Type B pancreatic cell (in vitro differentiated cells): ENCODE measurements at places on chromosomes 5 and 9. TPM values are rescaled to one million over a fixed set of nuclear protein-coding genes. Genes with fewer than 3 reads are reported as not detected.

DNA sequence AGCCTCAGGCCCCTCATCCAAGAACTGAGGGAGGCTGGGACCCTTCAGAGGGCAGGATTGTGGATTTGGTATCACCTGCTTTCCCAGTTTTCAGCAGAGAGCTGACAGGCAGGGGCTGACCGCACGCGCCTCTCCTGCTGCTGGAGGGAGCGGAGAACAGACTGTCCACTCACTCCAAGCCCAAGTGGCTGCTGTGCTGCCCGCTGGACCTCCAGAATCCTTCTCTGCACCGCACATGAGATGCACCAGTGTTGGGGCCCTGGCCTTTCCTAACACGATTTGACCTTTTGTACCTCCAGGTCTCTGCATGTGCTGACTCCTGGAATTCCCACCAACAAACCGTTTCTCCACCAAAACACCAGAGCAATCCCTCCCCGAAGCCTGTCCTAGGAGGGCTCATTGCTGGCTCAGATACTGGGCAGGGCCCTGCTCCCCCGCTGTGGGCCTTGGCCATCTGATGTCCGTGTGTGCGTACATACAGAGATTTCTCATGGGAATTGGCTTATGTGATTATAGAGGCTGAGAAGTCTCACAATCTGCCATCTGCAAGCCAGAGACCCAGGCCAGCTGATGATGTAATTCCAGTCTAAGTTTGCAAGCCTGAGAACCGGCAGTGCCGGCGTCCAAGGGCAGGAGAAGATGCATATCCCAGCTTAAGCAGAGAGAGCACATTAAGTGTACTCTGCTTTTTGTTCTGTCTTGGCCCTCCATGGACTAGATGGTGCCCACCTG is 141.7 kb downstream of the GADD45G start:
- H3K36me3 ChIP-seq = no peaks in the 10 kb centered on the region
- DNase-seq = no peak
- H3K4me1 ChIP-seq = peaks cover 38% of the 10 kb centered on the region
- H3K27ac ChIP-seq = no peak overlapping the region
- no peaks in the 10 kb centered on the region for H3K27me3 ChIP-seq

The FCN2 gene
- total RNA-seq = not detected in 2 replicates

DNA sequence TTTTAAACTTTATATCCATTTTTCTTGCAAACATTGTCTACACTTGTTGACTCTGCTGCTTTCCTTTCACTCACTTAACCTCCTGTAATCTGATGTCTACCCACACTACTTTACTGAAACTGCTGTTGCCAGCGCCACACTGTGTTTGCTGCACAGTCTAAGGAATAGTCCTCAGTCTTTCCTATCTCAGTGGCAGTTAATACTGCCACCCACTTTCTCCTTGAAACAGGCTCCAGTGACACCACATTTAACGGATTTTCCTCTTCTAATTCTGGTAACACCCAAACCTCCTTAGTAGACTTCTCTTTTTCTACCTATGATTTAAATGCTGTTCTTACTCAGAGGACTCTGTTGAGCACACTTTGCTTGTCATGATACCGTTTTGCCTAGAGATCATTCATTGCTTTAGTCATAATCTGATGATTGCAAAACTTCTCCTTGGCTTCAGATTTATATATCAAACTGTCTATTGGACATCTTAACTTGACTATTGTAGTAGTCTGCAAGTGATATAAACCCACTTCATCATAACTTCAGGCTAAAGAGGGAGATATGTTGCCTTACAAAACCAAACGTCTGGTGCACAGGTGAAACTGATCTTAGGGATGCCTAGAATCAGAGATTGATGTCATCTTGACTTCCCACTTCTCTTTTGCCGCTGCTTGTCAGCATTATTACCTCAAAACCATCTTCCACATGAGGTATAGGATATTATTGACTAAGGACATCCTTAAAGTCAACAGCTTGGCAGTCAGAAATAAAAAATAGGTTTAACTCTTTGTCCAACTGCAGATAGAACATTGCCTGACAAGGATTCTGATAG is 94.1 kb downstream of the CDC42SE2 start:
- no peaks in the 10 kb centered on the region for H3K27me3 ChIP-seq
- no peak overlapping the region for H3K4me3 ChIP-seq
- no peak overlapping the region for H3K27ac ChIP-seq

GRCh38 chr5:68187268-68188055 is 28.1 kb upstream of the PIK3R1 start:
- H3K4me3 ChIP-seq = peak overlapping the region; percentile 65
- peaks cover 22% of the 10 kb centered on the region for H3K4me1 ChIP-seq
- DNase-seq = no peak
- H3K36me3 ChIP-seq = no peaks in the 10 kb centered on the region
- peaks cover 19% of the 10 kb centered on the region for H3K27me3 ChIP-seq
- peak overlapping the region; percentile 59 for H3K27ac ChIP-seq

DNA sequence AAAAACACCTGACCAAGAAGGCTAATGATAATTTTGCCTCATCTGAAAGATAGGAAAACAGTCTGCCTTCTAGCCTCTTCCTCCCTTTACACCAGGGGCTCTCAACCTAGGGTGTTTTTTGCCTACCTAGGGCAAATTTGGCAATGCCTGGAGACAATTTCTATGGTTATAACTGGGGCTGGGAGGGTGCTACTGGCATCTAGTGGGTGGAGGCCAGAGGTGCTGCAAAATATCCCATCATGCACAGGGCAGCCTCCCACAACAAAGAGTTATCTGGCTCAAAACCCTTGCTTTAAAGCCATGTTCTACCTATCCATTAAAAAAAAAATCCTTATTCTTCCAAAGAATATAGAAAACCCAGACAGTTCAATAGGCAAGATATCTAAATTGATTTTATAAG is 45.0 kb upstream of the NR3C1 start:
- H3K27me3 ChIP-seq = no peaks in the 10 kb centered on the region
- no peak overlapping the region for H3K27ac ChIP-seq
- no peak for DNase-seq

- H3K4me3 ChIP-seq = no peak overlapping the region
- no peak for DNase-seq
- peaks cover 4% of the 10 kb centered on the region for H3K27me3 ChIP-seq
- no peaks in the 10 kb centered on the region for H3K36me3 ChIP-seq
These were observed 12.8 kb upstream of the TRMT10B start for GRCh38 chr9:37740631-37741328.

DNA sequence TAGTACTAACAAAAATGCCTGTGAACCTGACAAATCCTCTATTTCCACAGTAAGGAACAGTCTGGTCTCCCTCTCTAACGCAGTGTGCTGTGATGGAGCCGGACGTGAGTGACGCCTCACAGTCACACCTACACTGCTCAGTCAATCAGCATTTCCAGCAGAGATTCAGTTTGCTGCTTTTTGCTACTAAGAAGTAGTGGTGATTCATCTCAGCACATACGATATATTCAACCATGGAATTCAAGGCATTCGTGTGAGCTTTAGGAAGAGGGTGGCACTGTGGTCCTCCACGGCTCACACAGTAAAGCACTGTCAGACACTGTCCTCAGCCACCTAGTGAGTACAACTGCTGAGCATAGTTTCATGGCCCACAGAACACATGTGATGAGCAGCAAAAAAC is 70.9 kb downstream of the SETX start:
- no peak overlapping the region for H3K27ac ChIP-seq
- DNase-seq = no peak
- H3K4me1 ChIP-seq = no peaks in the 10 kb centered on the region
- H3K36me3 ChIP-seq = peaks cover 31% of the 10 kb centered on the region
- no peaks in the 10 kb centered on the region for H3K27me3 ChIP-seq

DNA sequence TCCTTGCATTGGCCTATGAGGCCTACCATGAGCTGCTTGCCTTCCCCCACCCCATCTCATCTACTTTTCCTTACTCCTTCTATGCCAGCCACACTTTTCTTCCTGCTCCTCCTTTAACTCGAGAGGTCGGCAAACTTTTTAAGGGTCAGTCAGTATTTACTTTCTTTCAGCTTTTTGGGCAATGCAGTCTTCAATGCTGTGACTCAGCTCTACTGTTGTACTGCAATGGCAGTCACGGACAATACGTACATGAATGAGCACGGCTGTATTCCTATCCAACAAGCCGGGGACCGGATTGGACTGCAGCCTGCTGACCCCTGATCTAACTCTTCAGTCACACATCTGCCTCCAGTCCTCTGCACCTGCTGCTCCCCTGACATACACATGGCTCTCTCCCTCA is 602 bp upstream of the ACTL7A start:
- H3K4me1 ChIP-seq = no peaks in the 10 kb centered on the region
- no peaks in the 10 kb centered on the region for H3K36me3 ChIP-seq
- no peak overlapping the region for H3K27ac ChIP-seq
- H3K4me3 ChIP-seq = no peak overlapping the region
- no peak for DNase-seq
- peaks cover 2% of the 10 kb centered on the region for H3K27me3 ChIP-seq

GRCh38 chr5:75847561-75848021 is 130.4 kb upstream of the POC5 start:
- H3K36me3 ChIP-seq = no peaks in the 10 kb centered on the region
- H3K27ac ChIP-seq = no peak overlapping the region
- no peak for DNase-seq
- peaks cover 4% of the 10 kb centered on the region for H3K4me1 ChIP-seq
- H3K4me3 ChIP-seq = no peak overlapping the region

- no peaks in the 10 kb centered on the region for H3K27me3 ChIP-seq
- H3K27ac ChIP-seq = no peak overlapping the region
- no peaks in the 10 kb centered on the region for H3K4me1 ChIP-seq
- no peak overlapping the region for H3K4me3 ChIP-seq
These were observed 29.3 kb downstream of the IL31RA start for GRCh38 chr5:55880453-55880852.

DNA sequence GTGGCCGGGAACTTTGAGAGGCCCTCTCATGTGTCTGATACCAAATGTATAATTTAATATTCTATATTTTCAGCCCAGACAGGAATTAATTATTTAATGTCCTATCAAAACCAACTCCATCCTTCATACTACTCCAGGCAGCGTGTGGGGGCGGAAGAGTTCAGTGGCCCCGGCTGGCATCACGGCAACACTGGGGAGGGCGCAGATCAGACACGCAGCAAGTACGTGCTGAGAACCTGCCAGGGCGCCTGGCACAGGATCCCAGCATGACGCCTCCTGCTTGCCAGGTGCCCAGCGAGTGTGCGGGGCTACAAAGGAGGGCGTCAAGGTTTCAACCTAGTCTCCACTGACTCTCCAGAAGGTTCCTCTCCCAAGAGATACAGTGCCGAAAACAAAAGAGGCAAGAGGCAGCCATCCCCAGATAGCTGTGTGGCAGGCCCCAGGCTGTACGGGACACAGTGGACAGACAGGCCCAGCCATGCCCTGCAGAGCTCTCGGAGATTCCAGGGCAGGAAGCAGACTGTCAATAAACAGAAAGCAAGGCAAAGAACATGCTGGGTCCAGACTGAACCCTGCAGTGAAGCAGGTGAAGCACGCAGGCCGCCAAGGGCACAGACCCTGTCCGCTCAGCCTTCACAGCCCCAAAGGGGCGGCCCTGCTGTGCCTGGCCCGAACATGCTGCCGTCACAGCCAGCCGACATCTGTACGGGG is 110.3 kb downstream of the VAV2 start:
- no peaks in the 10 kb centered on the region for H3K27me3 ChIP-seq
- DNase-seq = no peak

The BHMT gene
- total RNA-seq = 0.34 and 0.57 TPM in 2 replicates

DNA sequence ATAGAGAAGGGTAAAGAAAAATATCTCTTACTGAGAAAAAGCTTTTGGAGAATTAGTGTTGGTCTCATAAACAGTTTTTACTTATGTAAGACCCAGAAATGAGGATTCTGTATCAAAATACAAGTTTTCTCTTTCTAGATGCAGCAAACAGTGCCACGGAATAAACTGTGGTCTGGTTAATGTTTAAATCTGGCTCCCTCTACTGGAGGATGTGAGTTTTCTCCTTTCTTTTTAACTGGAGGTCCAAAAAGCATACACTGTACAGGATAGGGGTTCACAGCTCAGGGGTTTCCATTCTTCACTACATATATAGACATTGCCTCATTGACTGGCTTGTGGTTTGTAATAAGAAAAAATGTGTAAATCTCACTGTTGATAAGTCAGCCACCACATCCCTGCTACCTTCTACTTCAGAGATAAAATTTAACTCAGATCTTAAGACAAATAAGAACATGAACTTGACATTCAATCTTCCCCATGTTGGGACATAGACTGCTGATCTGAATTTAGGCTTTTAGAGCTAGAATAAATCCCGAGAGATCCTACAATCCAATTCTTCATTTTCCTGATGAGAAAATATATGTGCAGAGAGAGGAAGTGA is 98.9 kb downstream of the CFAP95 start:
- no peak overlapping the region for H3K4me3 ChIP-seq
- H3K36me3 ChIP-seq = no peaks in the 10 kb centered on the region
- H3K27me3 ChIP-seq = peaks cover 24% of the 10 kb centered on the region
- H3K4me1 ChIP-seq = no peaks in the 10 kb centered on the region
- no peak for DNase-seq
- H3K27ac ChIP-seq = no peak overlapping the region

The SPINK5 gene
- total RNA-seq = 14.1 and 26.0 TPM in 2 replicates

- H3K4me1 ChIP-seq = peaks cover 34% of the 10 kb centered on the region
- H3K27me3 ChIP-seq = peaks cover 23% of the 10 kb centered on the region
- H3K4me3 ChIP-seq = peak overlapping the region; percentile 95
- no peak for DNase-seq
- no peak overlapping the region for H3K27ac ChIP-seq
These were observed 1.3 kb downstream of the S1PR3 start for GRCh38 chr9:88992556-88992955.

GRCh38 chr5:81530919-81531318 is 137.0 kb upstream of the ACOT12 start:
- DNase-seq = no peak
- H3K36me3 ChIP-seq = peaks cover 10% of the 10 kb centered on the region
- no peaks in the 10 kb centered on the region for H3K27me3 ChIP-seq
- peaks cover 8% of the 10 kb centered on the region for H3K4me1 ChIP-seq
- H3K27ac ChIP-seq = no peak overlapping the region

The HTR1A gene
- 0.90 and 1.1 TPM in 2 replicates for total RNA-seq

- H3K4me3 ChIP-seq = peak within 1 kb of the TSS; percentile 94
- DNase-seq = no peak
- peaks cover 72% of the 10 kb centered on the region for H3K27me3 ChIP-seq
These were observed at the start of gene CDH12 for GRCh38 chr5:22852807-22853660. Gene CDH12 (minus strand): TSS chr5:22853344.

DNA sequence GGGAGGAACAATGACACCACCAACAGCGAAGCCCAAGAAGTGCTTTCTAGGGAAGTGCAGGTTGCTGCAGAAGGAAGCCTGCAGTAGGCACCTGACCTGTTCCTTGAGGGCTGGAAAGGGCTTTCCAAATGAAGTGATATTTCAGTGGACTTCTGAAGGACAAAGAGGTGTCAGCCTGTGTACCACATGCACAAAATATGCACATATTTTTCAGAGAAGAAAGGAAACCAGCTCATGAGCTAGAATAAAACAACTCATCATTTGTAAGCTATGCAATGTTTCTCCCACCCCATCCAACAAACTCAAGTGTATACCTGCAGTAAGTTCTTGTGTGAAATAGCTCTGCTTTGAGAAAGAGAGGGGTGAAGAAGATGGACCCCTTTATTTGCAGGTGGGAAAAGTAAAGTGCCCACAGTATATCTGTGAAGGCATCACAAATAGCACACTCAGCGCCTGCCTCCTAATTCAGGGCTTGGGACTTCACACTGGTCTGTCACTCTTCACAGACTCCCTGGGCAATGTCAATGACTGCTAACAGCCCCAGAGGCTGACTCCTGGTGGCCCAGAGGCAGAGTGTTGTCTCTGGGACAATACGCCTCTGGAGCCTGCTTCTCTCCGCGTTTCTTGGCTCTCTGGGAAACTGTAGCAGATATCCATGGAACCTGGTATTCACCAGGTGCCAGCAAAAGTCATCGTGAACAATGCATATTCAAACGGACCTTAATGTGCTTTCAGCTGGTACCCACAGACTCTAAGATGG is 198.1 kb upstream of the EFNA5 start:
- H3K36me3 ChIP-seq = peaks cover 9% of the 10 kb centered on the region
- H3K27ac ChIP-seq = no peak overlapping the region
- peaks cover 14% of the 10 kb centered on the region for H3K4me1 ChIP-seq
- no peaks in the 10 kb centered on the region for H3K27me3 ChIP-seq
- H3K4me3 ChIP-seq = no peak overlapping the region
